Activated T-cell treated with anti-CD3 and anti-CD28 coated beads for 4 hours (primary cell): ENCODE measurements at places on chromosomes 7 and 10.

GRCh38 chr7:157854066-157854891 lies 517.5 kb downstream of the DNAJB6 start:
- no peak for DNase-seq

- no peak for DNase-seq
Measured at GRCh38 chr10:76333326-76333725, 901.9 kb downstream of the LRMDA start.

DNA sequence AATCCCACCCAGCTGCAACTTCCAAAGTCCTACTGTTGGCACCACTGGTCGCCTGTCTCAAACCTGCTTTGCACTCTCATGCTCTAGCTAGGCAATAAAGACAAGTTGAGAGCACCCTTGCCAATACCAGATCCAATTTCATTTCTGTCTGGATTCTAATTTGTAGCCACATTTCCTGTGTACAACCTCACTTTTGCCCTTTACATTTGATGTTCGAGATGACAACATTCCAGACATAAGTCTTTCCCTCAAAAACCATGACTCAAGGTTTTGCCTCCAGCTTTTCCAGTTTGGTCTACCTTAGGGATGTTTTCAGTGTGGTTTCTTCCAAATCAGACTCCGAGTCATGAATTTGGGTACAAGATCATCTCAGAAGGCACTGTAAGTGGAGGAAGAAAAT lies 309.0 kb downstream of the GPAM start:
- no peak for DNase-seq

- no peak for DNase-seq
Measured at GRCh38 chr10:13920465-13920864, 333.7 kb downstream of the PRPF18 start.

DNA sequence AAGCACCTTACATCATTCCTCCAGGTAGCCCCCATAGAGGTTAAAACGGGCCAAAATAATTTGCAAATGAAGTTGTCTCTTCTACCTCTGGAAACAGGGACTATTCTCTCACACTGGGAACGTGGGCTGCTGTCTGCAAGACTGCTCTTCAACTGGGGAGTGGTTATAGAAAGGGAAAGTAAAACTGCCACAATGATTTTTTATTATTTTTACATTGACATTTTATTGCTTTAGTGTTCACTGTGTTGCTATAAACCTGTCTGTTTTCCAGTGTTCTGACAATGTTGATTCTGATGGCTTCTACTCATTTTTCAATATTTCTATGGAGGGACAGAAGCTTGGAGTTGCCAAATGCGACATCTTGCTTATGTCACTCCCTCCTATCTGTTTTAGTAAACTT lies 115.1 kb upstream of the ANTXRL start:
- DNase-seq = no peak

- DNase-seq = no peak
Measured at GRCh38 chr7:131364767-131365344, 37.2 kb downstream of the MKLN1 start.

- DNase-seq = no peak
Measured at GRCh38 chr7:78435355-78435754, 636.8 kb downstream of the PHTF2 start.

DNA sequence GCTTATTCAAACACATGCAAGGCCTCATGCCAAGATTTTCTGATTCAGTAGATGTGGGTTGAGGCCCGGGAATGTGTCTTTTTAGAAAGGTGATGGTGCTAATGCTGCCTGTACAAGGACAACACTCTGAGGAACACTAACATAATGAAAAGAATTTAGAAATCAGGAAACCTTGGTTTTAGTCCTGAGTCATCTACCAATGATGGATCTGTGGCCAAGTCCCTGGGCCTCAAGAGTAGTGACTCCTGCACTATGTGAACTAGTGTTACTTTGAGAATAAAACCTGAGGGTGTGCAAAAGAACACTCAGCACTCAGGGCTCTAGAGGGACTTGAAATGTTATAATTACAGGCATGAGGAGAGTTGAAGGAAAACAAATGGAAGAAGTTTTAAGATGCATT lies 741.7 kb upstream of the GALNT17 start:
- DNase-seq = no peak

DNA sequence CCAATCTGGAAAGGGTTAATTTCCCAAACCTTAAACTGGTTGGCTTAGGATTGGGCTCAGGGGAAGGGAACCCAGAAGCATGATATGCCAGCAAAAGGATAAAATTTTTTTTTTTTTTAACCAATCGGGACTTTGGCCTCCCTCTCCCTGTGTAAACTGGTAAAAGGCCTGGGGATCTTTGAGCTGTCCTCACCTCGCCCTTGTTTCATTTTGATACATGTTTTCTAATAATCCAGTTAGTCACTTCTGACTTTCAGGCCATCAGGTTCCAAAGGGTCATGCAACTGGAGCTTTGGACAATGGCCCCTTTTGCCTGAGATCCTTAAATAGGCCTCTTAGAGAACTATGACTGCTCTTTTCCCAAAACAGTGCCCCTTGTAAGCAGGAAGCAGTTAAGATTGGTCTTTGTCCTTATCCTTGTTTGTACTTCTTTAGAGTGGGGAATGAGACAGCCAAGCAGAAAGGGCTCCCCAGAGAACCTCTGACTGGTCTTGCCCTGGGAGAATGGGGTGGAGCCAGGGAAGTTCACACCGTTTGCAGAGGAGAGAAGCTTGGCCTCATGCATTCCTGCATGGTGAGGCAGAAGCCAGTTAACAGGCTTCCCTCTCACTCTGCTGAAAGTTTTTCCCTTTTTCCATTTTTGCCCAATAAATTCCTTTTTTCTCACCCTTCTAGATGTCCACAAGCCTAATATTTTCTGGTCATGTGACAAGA lies 424.2 kb upstream of the CNTNAP2 start:
- DNase-seq = no peak

DNA sequence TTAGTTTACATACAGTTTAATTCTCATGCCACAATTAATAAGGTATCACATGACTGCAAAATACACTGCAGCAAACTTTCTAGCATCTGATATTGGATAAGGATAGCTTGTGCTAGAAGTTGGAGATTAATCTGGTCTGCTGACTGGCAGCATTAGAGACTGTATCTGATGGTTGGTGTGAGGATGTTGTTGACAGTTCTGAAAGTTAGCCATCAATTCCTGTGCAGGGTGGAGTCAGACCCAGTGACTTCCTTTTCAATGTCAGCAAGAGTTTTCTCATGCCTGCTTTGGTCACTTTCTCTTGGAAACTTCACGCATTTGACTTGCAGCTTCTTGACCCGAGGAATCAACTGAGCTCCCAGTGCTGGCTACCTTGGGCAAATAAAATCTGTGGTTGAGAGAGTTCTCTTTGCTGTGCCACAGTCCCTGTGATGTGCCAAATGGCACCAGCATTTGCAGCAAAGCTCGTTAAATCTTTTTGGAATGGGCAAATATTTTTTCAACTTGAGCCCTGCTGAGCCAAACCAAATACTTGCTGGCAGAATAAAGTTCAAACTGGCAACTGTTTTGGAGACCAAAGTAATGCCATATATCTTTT lies 233.0 kb downstream of the TRIL start:
- DNase-seq = no peak
